Ecto neural progenitor cell (in vitro differentiated cells): ENCODE measurements at places on chromosomes 12 and 14.
A peak's percentile ranks its signal among the peaks of the same experiment; 100 is the strongest.

GRCh38 chr12:64243809-64244208 is 21.7 kb upstream of the KICS2 start:
- no peak for DNase-seq

DNA sequence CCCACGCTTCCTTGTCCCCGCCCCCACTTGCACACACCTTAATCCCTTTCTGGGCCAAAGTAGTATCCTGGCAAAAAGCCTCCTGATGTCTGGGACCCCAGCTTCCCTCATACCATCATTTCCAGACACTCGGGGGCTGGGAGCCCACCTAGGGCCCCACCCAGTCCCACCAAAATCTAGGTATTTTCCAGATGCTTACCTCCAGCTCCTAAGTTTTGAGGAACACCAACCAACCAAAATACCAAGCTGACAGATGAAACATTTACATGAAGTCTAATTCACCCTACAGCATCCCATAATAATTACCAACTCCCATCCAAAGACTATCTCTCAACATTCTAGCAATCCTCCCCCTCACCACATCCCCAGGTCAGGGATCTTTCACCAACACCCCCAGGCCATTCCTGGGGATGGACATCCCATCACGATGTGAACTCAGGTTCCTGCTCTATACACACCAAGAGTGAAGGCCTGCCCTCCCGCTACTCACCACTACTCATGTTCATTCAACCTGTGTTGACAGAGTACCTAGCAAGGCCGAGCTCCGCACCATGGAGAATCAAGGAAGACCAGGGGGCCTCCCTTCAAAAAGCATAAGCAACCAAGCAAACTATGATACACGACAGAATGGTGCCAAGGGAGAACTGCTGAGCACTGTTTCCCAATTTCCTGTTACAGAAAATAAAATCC is 1.6 kb upstream of the CHD4 start:
- DNase-seq, result no peak

DNA sequence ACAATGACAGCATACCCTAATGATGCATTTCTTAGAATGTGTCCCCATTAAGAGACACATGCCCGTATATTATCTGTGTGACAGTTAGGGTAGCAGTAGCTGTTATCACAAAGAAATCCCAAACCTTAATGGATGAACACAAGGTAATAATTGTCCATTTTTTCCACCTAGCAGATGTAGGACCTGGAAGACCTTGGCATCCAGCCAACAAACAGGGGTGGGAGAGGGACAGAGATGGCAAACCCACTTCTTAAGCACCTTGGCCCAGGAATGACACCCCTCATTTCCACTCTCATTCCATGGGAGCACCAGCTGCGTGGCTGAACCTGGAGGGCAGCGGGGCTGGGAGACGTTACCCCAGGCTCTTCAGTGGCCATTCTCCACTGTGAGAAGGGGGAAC is 679.0 kb downstream of the AACS start:
- DNase-seq, result no peak

DNA sequence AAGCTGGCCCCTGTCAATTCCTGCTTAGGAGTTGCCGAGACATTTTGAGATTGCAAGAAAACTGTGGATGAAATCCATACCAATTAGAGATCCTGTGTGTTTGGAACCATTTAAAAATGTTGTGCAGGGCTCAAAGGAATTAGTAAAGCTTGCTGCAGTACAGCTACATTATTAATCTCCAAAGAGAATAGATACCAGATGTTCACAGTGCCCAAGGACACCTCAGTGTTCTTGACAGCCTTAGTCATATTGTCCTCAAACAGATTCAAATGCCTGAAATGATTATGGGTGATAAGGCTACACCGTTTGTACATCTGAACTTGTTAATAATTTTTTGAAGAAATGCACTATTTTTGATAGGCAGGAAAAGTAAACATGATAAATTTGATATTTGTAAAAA is 164.6 kb downstream of the MSRB3 start:
- no peak for DNase-seq

DNA sequence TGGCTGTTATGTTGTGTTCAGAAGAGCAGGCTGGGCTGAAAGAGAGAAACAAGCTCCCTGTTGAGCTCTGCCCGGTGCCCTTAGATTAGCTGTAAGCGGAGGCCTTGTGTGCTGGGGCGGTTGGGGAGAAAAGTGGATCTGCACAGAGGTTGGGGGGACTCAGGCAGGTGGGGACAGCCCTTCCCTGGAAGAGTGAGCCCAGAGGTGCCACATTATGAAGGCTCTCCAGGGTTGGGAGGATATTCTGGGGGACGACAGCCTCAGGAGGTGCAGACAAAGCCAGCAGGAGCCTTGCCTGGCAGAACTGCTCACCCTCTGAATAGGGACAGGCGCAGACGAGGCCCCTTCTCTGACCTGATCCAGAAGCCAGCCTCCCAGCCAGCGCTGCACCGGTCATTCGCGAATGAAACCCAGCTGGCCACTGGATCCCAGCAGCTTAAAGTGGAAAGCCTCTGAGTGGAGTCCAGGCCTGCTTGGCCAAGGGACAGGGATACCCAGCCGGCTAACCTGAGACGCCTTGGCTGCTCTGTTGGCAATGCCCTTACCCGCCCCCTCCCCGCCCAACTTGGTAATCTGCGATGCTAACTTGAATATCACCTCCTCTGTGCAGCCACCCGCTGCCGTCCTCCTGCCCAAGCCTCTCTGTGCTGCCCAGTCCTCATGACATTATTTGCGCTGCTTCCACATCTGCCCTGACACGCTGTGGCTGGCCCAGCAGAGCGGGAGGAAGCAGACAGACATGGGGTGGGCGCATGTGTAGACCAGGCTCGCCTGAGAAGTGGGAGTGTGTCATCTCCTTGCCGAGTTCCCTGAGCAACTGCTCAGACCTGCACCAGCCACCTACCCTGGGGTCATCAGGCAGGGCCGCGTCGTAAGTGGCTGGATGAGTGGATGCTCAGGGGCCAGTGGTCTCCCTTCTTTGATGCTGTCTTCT is 5.6 kb downstream of the HIP1R start:
- peak; percentile 49 for DNase-seq
